ENCODE measurements at places on chromosomes 16 and 17. TPM values are rescaled to one million over a fixed set of nuclear protein-coding genes. Genes with fewer than 3 reads are reported as not detected.

Gene KRT36
- not detected for total RNA-seq

Gene SENP3
- total RNA-seq: 66.4 TPM

Gene CDC42EP4
- 64.1 TPM for total RNA-seq

Gene TTLL6
- not detected for total RNA-seq

Gene PKMYT1
- 2.2 TPM for total RNA-seq

Gene COX4I1
- 301 TPM for total RNA-seq

Gene BAIAP3
- total RNA-seq: 0.97 TPM

Gene OVCA2
- 59.7 TPM for total RNA-seq

Gene CBFA2T3
- total RNA-seq: 0.16 TPM

Gene CSH2
- not detected for total RNA-seq

Gene ABI3
- total RNA-seq: 3.4 TPM

Gene CHRNE
- 5.8 TPM for total RNA-seq

Gene EIF3CL
- total RNA-seq: 37.6 TPM

Gene CCL18
- total RNA-seq: not detected

Gene PMP22
- 179 TPM for total RNA-seq

Gene LRRC75A
- total RNA-seq: 0.32 TPM

Measured in hair follicle dermal papilla cell (primary cell).